ENCODE measurements at places on chromosomes 4 and X. TPM values are rescaled to one million over a fixed set of nuclear protein-coding genes. Genes with fewer than 3 reads are reported as not detected.

GRCh38 chr4:176641237-176641636, 151.5 kb downstream of the VEGFC start:
- no peak for DNase-seq

DNA sequence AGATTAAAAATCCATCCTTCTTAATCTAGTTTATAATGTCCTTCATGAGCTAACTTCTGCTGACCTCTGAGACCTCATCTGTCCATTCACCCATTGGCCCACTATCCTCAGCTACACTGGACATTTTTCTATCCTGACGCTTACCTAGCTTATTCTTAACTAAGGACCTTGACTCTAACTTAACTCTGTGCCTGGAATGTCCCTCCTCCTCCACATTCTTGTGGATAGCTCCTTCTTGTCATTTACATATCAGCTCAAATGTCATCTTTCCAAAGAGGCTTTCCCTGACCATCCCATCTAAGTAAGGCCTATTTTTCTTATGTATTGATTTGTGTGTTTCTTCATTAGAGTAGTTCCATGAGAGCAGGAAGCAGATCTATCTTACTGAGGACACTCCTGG, 54.7 kb downstream of the ATXN3L start:
- no peak for DNase-seq

The MAGEA11 gene
- polyA plus RNA-seq: not detected

The CACNA1F gene
- polyA plus RNA-seq: not detected

The FAM120C gene
- 4.7 TPM for polyA plus RNA-seq

DNA sequence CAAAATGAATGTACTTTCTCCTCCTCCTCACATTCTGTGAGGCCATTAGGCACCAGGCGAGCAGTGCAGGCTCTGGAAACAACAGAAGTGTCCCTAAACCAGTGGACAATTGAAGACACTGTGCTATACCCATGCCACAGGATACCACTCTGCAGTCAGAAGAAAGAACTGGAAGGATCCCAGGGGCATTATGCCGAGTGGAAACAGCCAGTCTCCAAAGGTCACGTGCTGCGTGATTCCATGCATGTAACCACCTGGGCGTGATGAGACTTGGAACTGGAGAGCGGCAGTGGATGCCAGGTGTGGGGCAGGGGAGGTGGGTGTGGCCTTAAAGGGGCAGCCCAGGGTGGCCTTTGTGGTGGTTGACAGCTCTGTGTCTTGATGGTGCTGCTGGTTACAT, 139.4 kb downstream of the EVC2 start:
- DNase-seq: no peak

DNA sequence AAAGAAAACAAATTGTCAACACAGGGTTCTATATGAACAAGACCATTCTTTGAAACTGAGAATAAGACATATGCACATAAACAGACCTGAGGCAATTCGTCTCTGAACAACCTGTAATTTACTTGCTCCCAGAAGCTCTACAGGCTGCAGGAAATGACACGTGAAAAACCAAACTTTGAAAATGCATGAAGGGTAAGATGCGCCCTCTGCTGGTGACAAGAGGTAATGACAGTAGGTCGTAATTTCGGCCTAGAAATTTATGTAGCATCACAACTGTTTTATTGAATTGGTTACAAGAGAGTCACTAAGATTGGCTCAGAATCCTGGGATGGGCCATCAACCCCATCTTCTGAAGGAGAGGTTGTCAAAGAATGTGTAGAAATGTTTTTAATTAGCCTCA, 276.5 kb downstream of the PPP4R3C start:
- peak; percentile 51 for DNase-seq

The ACOX3 gene
- 6.8 TPM for polyA plus RNA-seq

The RLIM gene
- 25.0 TPM for polyA plus RNA-seq

GRCh38 chr4:74878323-74878722, 54.6 kb upstream of the PARM1 start:
- no peak for DNase-seq

DNA sequence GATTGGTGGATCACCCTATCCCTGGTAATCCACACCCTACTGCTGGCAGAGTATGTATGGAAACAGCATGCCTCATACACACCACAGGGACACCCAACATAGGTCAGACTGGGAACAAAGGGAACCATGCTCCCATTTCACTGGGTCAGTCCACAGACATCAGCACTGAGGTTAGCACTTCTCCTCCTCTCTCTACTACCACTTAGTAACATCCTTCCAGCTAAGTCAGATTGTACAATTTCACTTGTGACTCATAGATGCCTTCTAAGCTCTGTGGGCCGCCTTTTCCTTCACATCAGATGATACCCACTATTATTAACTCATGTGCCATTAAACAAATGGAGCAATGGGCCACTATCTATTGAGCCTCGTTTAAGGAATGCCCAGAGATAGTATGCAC, 15.5 kb upstream of the ZXDA start:
- no peak for DNase-seq

The GAGE12J gene
- not detected for polyA plus RNA-seq

DNA sequence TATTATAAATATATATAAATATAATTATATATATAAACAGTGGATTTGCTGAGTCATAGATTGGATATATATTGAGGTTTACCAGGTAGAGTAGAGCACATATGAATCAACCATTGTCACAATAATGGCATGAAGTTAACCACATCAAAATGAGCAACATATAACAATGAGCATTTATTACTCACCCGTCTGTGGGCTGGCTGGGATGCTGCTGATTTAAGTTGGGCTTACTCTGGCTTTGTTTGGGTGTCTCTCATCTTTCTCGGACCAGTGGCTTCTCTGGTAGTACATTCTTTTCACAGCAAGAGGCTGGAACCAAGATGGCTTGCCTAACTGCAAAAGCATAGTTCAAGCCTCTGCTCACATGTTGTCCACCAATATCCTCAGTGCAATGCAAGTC, 111.7 kb upstream of the TAPT1 start:
- DNase-seq: no peak

GRCh38 chrX:22128961-22129360, 96.8 kb downstream of the PHEX start:
- no peak for DNase-seq

The SFRP2 gene
- 0.32 TPM for polyA plus RNA-seq

GRCh38 chr4:6271701-6272465, 2.2 kb downstream of the WFS1 start:
- DNase-seq: no peak

GRCh38 chrX:154308108-154308946, 12.7 kb downstream of the TKTL1 start:
- peak; percentile 11 for DNase-seq

GRCh38 chr4:95158626-95159025, 390.1 kb downstream of the UNC5C start:
- DNase-seq: no peak

GRCh38 chr4:108166038-108166437, 2.7 kb downstream of the LEF1 start:
- no peak for DNase-seq

The TGIF2LX gene
- not detected for polyA plus RNA-seq

- DNase-seq: no peak
These were observed 76.1 kb downstream of the SORBS2 start for GRCh38 chr4:185735866-185736400.

DNA sequence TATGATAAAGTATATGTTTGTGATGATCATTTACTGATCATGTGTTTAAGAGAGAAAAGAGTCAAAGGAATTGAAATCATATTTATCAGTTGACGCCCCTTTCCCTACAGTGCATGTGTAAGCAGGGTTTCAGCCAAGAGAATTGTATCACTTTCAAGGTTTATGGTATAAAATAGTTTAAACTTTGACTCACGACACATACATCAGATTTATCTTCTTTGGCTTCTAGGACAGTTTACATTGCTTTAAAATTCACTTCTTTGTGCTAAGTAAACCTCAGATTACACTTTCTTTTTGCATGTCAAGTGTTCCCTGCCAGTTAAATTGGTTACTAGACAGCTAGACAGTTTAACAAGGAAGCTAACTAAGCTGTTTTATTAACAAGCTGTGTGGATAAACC, 86.3 kb upstream of the MYOZ2 start:
- DNase-seq: peak; percentile 32

The EVC gene
- polyA plus RNA-seq: 6.1 TPM

The FAM9C gene
- 0.02 TPM for polyA plus RNA-seq

GRCh38 chr4:116272336-116272735, 813.0 kb downstream of the TRAM1L1 start:
- no peak for DNase-seq

DNA sequence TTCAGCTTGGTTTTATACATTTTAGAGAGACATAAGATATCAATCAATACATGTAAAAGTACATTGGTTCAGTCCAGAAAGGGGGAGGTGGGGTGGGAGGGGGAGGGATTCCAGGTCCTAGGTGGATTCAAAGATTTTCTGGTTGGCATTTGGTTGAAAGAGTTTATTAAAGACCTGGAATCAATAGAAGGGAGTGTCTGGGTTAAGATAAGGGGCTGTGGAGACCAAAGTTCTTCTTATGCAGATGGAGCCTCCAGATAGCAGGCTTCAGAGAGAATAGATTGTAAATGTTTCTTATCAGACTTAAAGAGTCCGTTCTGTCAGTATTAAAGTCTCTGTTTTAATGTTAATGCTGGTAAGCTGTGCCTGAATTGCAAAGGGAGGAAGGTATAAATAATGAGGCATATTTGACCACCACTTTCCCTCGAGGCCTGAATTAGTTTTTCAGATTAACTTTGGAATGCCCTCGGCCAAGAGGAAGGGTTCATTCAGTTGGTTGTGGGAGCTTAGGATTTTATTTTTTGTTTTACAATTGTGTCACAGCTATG, 169.9 kb downstream of the AASDH start:
- no peak for DNase-seq

The ACOT9 gene
- polyA plus RNA-seq: 70.9 TPM

DNA sequence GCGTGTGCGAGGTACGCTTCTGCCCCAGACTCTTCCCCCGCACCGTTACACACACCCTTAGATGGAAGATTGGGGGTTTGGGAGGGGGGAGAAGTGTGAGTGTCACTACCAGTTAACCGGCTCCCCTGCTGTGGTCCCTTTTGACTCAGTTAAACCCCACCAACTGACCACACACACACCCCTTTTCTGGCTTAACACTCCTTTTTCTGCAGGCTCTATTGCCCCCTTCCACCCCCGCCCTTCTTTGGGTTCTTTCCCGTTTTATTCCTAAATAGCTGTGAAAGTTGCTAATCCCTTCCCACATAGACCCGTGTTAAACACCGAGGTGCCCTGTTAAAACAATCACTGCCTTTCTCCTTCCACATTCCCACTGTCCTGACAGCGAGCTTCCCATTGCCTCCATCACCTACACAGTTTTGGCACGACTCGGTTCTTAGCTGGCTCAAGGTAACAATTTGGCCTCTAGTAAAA, 3.7 kb upstream of the NR3C2 start:
- DNase-seq: no peak

The SYTL4 gene
- 5.7 TPM for polyA plus RNA-seq

The BRS3 gene
- polyA plus RNA-seq: not detected

The MAGEE2 gene
- not detected for polyA plus RNA-seq

The IQSEC2 gene
- 5.9 TPM for polyA plus RNA-seq

DNA sequence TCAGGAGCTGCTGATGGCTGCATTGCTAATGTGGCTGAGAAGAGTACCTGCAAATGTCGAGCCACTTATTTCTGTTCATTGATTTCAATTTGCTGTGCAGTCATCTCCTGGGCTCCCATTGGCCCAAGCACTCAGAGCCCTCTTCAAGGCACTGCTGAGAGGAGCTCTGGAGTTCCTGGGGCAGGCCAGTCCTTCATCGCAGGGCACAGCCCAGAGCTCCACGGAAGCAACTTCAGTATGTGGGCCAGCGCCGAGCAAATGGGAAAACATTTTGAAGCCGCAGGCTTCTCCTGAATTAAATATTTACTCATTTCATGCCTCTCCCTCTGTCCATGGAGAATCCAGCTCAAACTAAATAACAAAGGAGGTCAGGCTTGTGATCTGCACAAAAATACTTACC, 383.3 kb downstream of the BCOR start:
- no peak for DNase-seq

- peak; percentile 86 for DNase-seq
These were observed 7.7 kb upstream of the OCIAD2 start for GRCh38 chr4:48914311-48914710.
